ENCODE measurements at places on chromosomes 12 and 14. TPM values are rescaled to one million over a fixed set of nuclear protein-coding genes. Genes with fewer than 3 reads are reported as not detected.

- DNase-seq, result peak; percentile 62
Measured at GRCh38 chr12:113097716-113098440, 37.7 kb downstream of the RASAL1 start.

DNA sequence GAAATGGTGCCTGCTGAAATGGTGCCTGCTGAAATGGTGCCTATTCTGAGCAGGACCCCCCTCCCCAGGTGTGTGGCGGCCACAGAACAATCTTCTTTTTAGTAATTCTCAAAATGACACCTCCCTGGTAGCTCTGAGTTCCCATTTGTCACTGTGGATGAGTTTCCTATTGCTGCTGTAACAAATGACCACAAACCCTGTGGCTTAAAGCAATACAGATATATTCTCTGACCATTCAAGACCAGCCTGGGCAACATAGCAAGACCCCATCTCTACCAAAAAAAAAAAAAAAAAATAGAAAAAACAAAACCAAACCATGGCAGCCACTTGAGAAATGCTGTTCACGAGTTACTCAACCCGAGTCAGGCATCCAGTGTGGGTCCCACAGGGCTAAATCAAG lies 7.9 kb downstream of the ACADS start:
- DNase-seq, result no peak

DNA sequence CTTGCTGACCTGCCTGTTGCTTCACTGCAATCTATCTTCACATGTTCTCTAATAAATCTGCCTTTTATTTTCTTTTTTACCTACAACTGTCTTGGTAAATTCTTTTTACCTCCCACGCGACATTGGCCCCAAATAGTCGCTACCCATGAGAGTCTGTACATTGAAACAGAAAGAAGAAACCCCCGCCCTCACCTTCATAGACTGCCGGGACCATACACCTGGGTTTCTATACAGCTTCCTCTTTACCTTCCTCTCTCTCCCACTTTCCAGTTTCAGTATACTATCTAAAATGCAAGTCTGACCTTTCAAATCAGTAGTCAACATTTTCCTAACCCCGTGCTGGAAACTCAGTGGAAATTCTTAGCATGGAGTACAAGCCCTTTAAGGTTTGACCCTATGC lies 4.8 kb downstream of the SLC8A3 start:
- no peak for DNase-seq

DNA sequence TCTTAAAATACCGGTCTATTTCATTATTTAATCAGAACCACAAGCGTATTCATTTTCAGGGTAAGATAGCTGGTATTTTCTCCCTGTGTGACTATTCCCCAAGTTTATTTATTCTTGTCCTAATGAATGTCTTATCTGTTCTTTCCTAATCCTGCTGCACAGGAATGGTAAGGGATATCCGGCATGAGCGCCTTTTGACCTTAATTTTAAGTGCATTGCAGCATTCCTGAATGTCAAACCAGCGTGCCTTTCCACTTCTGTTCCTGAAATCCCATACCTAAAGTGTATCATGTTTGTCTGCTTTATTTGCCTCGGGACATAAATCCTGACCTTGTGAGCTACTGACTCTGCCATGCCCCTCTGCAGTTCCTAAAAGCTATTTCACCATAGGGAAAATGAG lies 1713.2 kb upstream of the FLRT2 start:
- no peak for DNase-seq

Gene CFL2
- 14.8 TPM for total RNA-seq
